ENCODE measurements at places on chromosomes 5 and 9.

GRCh38 chr9:91241909-91242308 lies 119.8 kb downstream of the AUH start:
- DNase-seq = no peak

DNA sequence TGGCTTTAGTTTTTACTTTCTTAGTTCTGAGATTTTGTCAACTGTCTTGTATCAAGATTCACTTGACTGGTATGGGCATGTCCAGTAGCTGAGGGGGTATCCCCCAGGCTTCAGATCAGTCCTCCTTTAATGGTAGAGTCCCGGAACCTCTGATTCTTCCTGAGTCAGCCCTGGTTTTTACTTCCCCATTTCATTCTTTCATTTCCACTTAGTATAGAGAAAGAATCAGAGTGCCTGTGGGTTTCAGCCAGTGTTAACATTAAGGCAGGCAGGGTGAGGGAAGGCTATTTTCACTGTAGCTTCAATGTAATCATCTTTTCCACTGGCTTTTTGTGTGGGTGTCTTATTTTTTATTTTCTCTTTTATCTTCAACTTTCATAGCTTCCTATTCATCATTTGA lies 8.3 kb upstream of the COMMD10 start:
- no peak for DNase-seq

- DNase-seq = no peak
These were observed 220.3 kb upstream of the IER5L start for GRCh38 chr9:129398101-129398960.

DNA sequence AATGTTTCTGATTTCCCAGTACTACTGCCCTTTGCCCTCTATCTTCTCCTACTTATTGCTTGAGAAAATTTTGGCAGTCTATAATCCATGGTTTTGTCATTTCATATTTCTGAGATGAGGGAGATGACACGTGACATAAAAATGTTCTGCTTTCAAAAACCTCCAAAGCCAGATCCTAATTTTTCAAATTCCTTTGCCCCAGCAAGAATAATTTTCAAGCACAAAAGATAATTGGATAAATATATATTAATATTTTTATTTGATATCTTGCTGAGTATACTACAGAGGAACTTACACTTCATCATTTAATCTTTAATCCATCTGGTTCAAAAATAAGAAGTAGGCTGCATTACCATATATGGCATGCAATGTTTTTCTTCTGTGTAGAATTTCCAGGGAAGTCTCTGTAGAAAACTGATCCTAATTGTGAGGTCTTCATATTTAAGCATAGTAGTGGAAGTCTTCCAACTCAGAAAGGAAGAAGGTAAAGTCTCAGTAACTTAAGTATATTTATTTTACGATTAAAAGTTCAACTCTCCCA lies 1738.8 kb downstream of the EFNA5 start:
- DNase-seq = no peak

- peak; percentile 87 for DNase-seq
These were observed at the start of gene EIF4EBP3 for GRCh38 chr5:140547508-140548299. EIF4EBP3 (plus strand) TSS chr5:140547662; CDS start chr5:140547738, 76 bp downstream.

GRCh38 chr5:122465031-122465577 lies 153.1 kb downstream of the SNCAIP start:
- no peak for DNase-seq

GRCh38 chr5:57324861-57325260 lies 151.0 kb downstream of the GPBP1 start:
- no peak for DNase-seq

DNA sequence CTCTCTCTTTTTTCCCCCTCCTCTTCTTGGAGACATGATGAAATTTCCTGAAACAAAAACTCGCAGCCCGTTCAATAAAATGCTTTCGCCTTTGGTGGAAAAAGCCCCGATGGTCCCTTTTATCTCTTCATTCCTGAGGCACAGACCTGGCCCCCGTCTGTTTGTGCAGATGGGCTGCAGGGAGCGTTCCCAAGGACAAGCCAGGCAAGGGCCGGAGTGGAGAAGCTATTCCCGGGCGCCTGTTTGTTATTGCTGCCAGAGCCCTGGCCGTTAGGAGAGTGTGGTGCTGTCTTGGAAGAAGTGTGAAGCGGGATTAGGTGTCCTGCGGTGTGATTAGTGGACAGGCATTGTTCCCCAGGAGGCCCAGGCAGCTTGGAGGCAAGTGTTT lies 71.9 kb downstream of the SMIM23 start:
- no peak for DNase-seq

DNA sequence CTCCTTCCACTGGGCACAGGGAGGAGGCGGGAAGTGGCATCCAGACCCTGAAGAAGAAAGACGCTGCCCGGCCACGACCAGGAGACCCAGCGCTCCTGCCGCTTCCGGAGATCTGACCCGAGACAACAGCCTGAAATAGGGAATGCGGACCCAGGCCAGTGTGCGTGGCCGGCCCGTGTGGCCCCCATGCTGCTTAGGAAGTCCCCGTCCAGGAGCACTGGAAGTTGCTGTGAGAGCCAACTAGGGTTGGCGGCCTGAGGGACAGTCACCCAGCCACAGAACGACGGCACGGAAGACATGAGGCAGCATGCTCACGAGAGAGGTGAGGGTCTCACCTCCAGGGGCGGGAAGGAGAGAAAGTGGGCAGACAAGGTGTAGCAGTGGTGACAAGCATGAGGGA lies 17.0 kb downstream of the SH3GLB2 start:
- DNase-seq = no peak

- DNase-seq = no peak
These were observed 35.4 kb upstream of the TGFBI start for GRCh38 chr5:135993335-135993879.

DNA sequence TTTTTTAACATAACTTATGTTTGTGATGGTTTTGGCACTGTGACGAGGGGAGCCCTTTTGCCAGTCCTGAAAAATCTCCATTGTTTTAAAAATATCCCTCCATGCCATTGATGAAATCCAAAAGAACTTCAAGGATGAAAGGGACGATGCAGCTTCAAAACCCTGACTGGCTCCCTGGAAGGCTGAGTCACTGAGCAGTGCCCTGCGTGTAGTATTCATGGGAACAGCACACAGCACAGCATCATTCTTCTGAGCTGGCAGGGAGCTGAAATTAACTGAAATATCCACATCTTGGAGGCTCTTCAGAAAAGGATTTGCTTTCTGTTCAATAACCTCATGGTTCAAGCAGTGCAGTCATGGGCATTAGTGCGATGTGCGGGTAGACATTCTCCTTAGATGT lies 29.7 kb downstream of the PDE4D start:
- DNase-seq = no peak

GRCh38 chr9:5493679-5494511 lies 16.4 kb upstream of the PDCD1LG2 start:
- DNase-seq = no peak

- DNase-seq = no peak
These were observed 82.9 kb upstream of the RUFY1 start for GRCh38 chr5:179467441-179467840.

DNA sequence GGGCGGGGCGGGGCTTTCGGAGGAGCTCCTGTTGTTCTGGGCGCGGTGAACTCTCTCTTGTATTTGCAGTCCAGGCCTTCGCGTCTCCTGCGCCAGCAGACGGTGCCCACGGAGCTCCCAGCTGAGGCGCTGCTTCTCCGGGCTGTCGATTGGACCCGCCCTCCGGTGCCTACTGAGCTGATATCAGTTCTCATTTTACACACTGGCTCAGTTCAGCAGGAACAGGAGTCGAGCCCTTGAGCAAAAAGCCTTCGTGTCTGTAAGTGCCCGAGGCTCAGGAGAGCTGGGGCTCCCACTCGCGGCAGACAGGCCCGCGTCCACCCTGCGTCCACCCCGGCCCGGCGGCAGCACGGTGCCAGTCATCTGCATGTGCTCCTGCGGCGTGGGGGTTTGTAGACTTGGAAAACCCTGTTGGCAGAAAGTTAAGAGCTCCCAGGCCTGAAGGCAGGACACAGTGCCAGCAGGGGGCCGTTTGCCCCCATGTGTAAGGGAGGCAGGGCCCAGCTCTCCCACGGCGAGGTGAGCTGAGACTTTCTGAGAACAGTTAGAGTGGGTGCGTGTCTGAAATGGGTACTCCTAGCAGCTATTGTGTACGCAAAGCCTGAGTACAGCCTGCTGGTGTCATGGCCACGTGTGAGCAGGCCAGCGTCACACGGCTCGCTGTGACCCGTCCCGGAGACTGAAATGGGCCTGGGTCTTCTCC lies 231.5 kb downstream of the FANCC start:
- DNase-seq = no peak

DNA sequence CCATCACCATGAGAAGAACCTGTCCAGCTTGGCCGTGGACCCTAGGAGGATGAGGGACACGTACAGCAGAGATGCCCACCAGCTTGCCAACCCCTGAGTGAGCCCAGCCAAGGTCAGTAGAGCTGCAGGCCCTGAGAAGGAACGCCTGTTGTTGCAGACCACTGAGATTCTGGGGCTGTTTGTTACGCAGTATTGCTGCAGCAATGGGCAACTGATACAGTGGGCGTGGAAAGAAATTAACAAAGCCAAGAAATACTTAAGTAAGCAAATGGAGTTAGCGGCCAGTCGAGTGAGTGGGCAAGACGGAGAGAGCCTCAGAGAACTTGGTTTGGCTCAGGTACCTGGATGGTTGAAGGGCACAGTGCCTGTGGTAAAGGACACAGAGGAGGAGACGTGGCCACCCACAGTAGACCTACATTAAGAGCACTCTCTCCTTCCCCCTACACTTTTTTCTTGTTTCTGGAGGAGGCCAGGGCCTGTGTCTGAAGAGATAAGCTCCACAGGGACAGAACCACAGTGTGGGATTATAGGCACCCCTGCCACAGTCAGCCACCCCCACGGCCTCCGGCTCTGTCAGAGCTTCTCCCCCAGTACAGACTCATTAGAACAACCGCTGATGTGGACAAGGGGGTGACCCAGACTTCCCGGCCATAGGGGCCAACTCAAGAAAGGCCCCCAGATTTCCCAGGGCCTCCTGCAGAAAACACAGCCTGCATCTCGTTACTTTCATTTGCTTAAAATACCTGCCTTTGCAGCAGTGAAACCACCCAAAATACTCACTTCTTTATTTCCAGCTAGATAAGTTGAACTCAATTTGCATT lies 40.1 kb upstream of the GRHPR start:
- DNase-seq = no peak

DNA sequence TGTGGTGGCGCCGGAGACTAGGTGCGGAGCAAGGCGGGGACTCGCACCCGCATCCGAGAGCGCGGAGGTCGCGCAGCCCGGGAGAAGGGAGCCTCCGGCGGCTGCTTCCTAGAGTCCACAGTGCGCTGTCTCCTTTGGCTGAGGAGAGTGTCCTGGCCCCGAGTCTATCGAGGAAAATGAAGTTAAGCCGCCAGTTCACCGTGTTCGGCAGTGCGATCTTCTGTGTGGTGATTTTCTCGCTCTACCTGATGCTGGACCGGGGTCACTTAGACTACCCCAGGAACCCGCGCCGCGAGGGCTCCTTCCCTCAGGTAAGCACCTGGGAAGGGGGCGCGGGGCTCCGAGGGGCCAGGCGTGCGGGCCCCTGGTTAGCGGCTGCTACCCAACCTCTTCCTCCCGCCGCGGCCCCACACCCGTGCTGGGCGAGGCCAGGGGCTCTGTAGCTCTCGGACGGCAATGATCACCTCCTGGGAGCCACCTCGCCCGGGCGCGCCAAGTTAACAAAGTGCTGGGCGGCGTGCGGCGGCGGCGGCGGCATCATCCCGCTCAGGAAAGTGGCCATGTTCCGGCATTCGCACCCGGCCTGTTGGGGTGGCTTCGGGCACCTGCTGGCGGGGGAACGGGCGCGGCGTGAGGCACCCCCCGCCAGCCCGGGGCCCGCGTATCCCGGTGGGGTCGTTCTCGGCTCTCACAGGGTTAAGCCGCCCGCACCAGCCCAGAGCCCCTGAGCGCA lies 681 bp downstream of the MAN2A1 start:
- no peak for DNase-seq

DNA sequence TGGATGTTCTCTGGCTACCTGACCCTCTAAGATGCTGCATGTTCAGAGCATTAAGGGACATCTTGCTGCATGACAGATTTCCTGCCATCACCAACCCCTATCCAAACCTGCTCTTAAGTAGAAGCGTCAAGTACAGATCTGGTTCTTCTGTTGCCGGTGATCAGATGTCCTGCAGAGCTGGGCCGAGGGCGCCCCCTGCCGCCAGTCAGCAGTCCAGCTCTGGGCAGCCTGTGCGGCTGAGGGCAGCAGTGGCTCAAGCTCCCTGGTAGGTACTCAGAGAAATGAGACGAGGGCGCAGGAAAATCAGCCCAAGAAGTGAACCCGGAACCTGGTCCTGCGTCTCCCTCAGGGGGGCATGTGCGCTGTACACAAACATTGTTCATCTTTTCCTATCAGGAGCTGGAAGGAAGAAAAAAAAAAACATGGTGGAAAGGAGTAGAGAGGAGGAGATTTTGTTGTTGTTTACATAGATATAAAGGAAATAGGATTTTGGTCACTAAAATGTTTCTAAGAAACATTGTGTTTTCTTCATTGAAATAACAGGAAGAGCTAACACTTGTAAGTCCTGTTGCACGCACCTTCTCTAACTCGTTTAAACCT lies 95.8 kb downstream of the CFAP90 start:
- DNase-seq = no peak

GRCh38 chr5:158821331-158821730 lies 278.4 kb downstream of the EBF1 start:
- DNase-seq = no peak

DNA sequence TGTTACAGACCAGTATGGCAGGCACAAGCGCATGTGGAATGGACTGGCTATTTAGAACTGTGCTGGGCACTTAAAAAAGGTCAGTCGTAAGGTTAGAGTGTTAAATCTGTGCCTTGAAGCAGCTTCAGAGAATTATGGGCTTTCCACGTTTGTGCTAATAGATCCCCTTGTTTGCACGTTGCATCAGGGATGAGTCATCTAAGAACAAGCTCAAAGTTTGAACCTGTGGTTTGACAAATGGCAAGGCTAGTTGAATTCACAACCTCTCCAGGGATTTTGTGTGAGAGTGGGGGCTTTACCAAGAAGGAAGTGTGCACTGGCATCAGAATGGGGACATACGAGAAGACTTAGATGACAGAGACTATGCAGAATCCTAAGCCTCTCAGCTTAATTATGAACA lies 249.6 kb downstream of the IRX1 start:
- DNase-seq = no peak

- DNase-seq = no peak
These were observed 240.5 kb downstream of the ENC1 start for GRCh38 chr5:74400067-74400466.

DNA sequence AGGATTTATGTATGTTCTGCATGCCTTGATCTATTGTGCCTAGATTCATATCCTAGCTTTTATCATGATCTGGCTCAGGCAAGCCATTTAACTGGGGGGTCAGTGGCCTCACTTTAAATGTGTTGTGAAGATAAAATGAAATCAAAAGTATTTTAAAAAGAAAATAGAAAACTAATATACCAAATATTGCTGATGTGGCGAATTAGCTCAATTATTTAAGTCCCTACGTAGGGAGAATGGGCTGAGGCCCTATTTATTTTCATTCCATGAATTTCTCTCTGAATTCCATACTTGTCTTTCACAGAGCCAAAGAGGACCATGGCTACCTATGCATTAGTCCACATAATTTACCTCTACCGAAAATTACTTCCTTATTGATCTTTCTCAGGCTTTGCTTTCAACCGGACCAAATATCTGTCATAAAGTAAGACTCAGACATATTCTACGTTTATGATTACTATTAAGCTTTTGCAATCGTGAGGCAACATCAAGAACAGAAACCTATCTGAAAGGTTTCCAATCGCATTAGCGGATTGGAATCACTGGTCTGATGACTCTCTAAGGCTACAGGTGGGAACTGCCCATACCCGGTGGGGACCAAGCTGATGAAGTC lies 1.7 kb downstream of the MBLAC2 start:
- DNase-seq = no peak

Measured in cerebellar nuclear complex (tissue), 1 donor.